ENCODE measurements at places on chromosomes 7 and 10.

GRCh38 chr10:24901686-24902399, 50.6 kb downstream of the PRTFDC1 start:
- DNase-seq: peak; percentile 30

DNA sequence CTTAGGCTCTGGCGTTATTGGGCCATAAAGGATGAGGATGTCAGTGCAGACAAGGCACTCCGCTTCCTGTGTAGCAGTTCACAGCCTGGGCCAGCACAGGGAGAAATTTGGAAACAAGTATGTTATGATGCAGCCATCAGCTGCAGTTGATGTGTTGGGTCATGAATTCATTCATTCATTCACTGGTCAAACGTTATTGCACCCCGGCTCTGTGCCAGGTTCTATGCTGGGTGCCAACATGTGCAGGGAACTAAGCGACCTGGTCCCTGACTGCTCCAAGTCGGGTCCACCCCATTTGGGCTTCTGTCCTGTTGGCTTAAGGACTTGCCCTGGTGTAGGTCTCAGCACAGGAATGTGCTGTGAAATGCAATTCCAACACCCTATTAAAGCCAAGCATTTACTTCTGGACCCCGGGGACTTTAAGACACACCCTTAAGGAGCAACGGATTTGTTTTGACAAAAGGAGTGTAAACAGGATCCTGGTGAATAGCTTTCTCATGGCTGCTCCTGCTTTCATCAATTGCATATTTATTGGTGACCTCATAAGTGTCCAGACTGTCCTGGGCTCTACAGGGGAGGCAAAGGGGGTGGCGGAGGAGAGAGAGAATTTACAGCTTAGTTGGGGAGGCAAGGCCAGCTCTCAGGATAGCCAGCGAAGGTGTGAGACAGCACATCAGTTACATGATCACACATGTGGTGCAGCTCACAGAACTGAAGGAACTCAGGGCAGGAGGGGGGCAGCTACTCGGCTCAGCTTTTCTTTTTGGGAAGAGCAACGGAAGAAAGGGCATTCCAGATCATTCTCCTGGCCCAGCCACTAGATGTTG, 158.6 kb downstream of the GRK5 start:
- no peak for DNase-seq

GRCh38 chr7:27921081-27921836, 181.3 kb downstream of the TAX1BP1 start:
- DNase-seq: peak; percentile 52

- DNase-seq: no peak
These were observed 13.7 kb upstream of the PDLIM1 start for GRCh38 chr10:95304463-95304862.

DNA sequence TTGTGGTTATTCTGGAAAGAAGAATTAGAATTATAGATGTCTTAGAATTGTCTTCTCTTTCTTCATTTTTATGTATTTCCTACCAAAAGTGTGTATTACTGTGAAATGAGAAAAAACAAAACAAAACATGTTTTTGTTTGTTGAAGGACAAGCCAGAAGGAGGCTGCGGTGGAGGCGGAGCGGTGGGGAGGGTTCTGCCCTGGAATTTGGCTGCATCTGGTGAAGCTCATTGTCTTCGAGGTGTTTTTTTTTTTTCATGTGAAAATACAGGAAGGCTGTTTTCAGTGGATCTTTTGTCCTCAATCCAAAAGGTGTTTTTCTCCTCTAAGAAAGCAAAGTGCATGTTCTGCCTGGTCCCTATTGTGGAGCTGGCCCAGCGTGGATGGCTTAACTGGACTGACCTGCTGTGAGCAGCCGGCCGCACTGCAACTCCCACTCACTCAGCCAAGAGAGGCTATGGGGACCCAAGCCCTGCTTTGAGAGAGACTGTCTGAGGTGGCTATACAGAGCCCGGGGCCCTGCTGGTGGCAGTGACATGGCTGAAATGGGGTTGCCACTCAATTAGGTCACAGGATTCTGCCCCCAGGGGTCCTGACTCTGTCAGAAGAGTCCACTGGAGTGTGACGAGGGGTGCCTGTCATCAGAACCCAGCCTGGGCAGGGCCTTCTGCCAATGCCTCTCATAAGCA, 184.9 kb upstream of the MKI67 start:
- DNase-seq: no peak

Measured in activated CD4-positive, alpha-beta T cell treated with anti-CD3 and anti-CD28 coated beads, Interleukin-2, Interleukin-4, amounts not matched to agents 100 ng/mL and 50 ng/mL, durations not matched to agents 16 hours and 8 hours (primary cell).